GM06990 (cell line): ENCODE measurements at places on chromosomes 12 and 14.

GRCh38 chr12:98735821-98736220 is 90.7 kb downstream of the APAF1 start:
- no peak for DNase-seq

DNA sequence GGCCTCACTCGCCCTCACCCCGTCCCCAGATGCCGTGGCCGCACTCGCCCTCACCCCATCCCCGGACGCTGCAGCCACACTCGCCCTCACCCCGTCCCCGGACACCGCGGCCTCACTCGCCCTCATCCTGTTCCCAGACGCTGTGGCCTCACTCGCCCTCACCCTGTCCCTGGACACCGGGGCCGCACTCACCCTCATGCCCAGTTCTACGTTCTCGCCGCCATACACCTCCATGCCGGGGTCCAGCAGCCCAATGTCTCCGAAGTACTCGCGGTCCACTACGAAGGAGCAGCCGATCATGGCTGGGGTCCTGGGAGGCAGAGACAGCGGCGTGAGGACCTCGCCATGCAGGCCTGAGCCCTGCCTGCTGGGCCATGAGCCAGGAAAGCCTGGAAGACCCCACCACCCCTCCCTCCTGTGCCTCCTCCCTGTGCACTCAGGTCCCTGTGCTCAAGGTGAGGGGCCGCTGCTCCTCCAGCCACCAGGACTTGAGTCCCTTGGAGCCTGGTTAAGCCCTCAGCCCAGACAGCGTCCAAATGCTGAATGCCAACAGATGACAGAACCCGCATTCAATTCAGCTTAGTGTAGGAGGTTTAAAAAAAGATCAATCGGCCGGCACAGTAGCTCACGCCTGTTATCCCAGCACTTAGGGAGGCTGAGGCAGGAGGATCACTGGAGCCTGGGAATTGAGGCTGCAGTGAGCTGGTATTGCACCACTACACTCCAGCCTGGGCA is 81.5 kb downstream of the GALNT9 start:
- no peak for DNase-seq

- DNase-seq: no peak
Observed at GRCh38 chr12:52423661-52424500, 10.3 kb downstream of the KRT75 start.

GRCh38 chr12:15719230-15719629 is 70.0 kb downstream of the EPS8 start:
- no peak for DNase-seq

- no peak for DNase-seq
Observed at GRCh38 chr12:86137936-86138335, 118.3 kb downstream of the MGAT4C start.

DNA sequence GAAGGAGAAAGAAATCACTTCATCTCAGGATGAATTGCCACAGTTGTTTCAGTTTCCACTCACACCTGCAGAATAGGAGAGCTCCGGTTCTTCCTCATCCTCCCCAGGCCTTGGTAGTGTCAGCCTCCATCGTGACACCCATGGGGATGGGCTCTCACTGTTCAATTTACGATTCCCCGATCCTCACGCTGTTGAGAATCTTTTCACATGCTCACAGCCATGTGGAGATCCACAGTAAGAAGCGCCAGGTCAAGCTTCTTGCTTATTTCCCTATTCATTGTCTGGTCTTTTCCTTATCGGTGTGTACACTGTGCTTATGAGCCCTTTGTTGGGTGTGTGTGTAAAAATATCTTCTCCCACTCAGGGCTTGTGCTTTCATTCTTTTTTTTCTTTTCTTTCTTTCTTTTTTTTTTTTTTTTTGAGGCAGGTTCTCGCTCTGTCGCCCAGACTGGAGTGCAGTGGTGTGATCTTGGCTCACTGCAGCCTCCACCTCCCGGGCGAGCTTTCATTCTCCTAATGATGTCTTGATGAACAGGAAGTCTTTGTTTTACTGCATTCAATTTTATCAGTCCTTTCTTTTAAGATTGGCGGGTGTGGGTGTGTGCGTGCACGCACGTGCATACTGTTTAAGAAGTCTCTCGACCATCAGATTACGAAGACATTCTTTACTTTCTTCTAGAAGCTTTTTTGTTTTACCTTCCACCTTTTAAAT is 21.5 kb downstream of the RIN3 start:
- no peak for DNase-seq

- peak; percentile 72 for DNase-seq
Observed at GRCh38 chr12:121514184-121514742, 66.6 kb downstream of the KDM2B start.

DNA sequence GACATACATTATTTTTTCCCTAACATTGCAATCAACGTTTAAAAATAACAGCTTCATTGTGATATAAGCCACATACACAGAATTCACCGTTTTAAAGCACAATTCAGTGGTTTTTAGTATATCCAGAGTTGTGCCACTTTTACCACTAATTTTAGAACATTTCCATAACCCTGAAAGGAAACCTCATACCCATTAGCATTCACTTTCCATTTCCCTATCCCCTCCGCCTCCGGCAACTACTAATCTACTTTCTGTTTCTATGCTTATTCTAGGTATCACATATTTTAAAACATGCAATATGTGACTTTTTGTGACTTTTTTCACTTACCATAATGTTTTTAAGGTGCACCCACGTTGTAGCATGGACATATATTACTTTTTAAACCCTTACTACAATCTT is 55.6 kb upstream of the ISM2 start:
- no peak for DNase-seq

DNA sequence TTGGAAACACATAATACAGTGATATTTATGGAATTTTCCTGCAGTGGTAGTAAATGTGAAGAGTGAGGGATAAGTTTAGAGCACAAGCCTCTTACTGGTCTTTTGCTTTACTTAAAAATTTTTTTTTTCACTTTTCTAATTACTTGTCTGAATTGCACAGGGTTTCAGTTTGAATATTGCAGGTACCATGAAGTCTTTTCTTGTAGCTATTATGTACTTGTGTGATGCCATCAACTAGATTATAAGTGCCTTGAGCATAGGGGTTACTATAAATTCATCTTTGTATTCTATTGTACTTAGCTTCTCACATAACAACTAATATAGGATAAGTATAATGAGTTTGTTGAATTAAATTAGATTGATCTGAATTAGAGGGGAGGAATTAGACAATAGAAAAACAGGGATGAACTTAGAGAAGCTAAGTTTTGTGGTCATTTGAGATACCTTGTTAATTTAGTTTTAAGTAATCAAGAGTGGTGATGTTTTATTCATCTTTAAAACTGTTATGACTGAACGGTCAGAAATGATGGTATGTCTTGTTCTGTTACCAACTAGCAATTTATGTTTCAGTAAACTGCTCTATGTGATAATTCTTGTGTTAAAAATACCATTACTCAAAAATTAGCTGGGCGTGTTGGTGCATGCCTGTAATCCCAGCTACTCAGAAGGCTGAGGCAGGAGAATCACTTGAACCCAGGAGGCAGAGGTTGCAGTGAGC is 42.1 kb downstream of the CCDC91 start:
- DNase-seq: peak; percentile 10

DNA sequence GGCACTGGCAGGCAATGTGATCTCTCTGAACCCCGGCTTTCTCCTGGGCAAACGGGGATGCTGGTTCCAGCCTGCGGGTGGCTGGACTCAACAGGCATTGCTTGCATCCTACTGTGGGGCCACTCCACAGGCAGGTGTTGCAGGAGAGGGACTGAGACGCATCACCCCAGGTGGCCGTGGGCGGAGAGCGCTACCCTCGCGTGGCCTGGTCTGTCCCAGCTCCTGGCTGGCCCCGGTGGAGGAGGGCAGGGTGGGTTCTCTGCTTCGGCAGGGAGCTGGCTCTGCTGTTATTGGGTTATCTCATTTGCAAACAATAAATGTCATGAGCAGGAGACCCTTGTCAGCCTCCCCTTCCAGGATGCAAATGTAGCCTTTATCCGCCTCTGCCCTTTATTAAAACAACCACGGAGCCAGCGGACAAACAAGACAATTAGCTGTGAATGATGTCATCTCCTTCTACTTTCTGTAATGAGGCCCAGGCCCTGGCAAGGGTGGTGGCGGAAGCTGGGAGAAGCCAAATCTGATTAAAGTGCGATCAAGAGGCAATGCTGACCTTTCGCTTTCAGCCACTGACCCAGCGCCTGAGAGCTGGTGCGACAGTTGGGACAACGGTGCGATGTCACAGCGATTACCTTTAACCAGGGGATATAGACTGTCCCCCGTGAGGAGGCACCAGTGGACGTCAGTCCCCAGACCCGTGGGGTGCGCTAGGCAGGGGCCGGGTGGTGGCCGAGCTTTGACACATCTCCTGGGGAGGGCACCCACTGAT is 161.8 kb downstream of the KIF26A start:
- DNase-seq: no peak

DNA sequence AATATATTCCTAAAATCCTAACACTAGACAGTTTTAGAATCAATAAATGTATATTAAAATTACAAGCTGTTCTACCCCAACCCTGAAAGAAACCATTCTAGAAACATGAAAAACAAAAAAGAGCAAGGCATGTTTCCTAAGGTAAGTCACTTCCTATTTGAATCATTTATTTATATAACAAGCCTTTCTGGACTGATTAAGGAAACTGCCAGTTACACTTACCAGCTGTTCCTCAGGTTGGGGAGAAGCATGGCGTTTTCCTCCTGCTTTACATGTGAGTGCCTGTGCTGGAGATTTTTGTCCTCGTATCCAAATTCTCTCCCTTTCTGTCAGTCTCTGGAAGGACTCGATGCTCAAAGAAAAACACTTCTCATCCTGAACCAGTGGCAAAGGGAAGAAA is 183.3 kb downstream of the EFCAB11 start:
- DNase-seq: no peak

GRCh38 chr12:162467-163307 is 51.3 kb downstream of the SLC6A12 start:
- no peak for DNase-seq

- no peak for DNase-seq
Observed at GRCh38 chr14:86896701-86897100, 1096.3 kb downstream of the GALC start.

DNA sequence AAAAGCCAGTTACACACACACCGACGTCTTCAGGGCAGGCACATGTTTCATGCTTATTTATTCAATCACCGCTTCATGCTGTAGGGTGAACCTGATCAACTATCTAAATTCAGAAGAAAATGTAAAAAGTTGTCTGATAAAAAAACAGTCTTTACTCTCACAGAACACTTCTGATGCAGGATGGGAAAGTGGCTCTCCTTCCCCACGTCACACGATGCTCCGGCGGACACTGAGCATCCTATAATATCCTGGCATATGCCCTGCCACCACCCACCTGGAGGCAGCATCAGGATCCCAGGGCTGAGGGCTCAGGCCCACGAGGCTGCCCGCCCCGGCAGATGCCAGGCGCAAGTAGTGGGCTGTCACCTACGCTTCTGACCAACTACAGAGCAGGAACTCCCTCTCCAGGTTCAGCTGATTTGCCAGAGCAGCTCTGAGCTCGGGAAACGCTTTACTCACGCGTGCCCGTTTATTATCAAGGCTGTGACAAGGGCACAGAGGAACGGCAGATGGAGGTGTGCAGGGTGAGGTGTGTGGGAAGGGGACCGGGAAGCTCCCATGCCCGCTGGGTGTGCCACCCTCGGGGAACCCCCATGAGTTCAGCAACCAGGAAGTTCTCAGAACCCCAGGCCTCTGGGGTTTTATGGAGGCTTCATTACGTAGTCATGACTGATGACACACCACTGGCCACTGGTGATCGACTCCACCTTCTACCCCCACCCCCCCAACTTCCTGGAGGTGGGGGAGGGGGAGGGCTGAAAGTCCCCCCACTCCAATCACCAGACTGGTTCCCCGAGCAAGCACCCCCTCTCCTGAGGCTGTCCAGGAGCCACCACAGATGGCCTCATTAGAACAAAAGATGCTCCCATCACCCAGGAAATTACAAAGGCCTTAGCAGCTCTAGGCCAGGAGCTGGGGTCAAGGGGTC is 32.1 kb downstream of the SLC15A4 start:
- peak; percentile 50 for DNase-seq

DNA sequence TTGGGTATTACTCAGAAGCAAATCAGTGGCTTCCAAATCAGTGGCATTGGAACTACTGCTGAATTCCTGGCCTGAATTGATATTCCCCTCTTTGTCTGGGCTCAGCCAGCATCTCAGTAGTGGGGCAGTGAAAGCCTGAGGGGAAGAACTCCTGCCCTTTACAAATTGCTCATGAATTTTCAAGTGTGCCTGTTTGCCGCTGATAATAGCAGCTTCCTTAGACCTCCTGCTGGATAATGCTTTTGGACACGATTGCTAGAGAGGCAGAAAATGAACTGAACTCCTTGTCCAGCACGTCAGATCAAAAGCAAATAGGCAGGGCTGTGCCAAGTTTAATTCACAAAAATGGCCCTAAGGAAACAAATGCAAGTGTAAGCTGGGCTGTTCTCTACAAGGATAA is 91.3 kb upstream of the GZMB start:
- no peak for DNase-seq

- DNase-seq: no peak
Observed at GRCh38 chr14:39218171-39218769, 15.4 kb upstream of the MIA2 start.

- no peak for DNase-seq
Observed at GRCh38 chr14:104084251-104085002, 1.1 kb upstream of the ASPG start.

- DNase-seq: peak; percentile 50
Observed at GRCh38 chr12:113424915-113425823, 3.0 kb downstream of the SDSL start.

DNA sequence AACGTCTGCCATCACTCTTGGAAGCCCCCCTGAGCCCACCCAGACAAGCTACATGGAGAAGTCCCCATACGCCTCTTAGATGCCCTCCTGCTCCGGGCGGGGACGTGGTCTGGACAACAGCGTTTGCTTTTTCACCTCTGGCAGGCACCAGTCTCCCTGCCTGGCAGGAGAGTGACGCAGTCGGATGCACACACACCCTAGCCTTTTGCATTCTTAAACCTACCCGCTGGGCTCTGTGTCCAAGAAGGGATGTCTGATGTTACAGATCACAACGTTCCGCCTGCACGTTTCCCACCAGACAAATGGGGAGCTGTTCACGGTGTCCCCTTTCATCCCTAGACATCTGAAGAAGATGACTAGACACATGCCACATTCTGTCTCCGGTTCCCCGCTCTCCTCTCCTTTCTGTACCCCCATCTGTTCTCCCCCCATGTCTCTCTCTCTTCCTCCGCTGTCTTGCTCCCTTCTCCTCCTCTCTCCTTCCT is 100.2 kb downstream of the RIMBP2 start:
- DNase-seq: no peak

DNA sequence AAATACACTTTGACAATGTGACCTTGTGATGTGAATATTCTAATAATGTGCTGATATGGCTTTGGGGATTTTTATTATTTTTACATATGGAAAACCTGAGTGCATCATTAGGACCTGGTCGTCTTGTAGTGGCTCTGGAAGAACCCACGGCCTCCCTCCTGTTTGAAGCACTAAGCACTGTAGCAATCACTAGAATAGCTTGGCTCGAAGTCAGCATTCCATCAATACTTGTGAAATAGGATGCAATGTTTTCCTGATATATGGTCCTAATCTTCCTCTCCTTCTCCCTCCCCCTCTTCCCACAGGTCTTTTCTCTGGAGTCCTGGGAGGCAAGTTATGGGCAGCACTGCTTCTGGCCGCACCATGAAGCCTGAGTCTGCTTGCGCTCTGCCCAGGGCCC is 71.9 kb downstream of the NRXN3 start:
- DNase-seq: no peak

GRCh38 chr12:76270657-76271358 is 77.4 kb downstream of the BBS10 start:
- no peak for DNase-seq
